Stimulated activated CD4-positive, alpha-beta T cell treated with anti-CD3 and anti-CD28 coated beads, Interleukin-1b, Interleukin-23, amount 100 ng/mL, for 1 hour (primary cell): ENCODE measurements at places on chromosomes 3 and 15.

DNA sequence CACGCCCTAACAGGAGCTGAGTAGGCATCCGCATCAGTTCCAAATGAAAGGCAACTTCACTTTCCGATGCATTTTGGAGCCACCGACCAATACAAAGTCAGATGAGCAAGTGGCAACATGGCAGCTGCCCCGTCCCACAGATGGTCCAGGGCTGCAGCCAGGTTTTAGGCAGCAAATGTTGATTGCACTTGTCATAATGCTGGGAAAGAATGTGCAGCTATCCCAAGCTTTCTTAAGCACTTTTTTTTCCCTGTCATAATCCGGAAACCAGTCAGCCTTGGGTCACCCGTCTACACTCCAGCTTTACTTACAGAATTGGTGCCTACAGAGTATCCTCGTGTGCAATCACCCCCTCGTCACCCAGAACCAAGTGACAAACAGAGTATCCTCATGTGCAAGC, 147.7 kb downstream of the CHSY1 start:
- no peak for DNase-seq

GRCh38 chr3:98612996-98613517, 19.6 kb upstream of the CPOX start:
- DNase-seq, result no peak

- DNase-seq, result no peak
These were observed 216.3 kb upstream of the MLF1 start for GRCh38 chr3:158354713-158355112.

- DNase-seq, result no peak
These were observed 223.6 kb upstream of the CTNNB1 start for GRCh38 chr3:40975711-40976121.

DNA sequence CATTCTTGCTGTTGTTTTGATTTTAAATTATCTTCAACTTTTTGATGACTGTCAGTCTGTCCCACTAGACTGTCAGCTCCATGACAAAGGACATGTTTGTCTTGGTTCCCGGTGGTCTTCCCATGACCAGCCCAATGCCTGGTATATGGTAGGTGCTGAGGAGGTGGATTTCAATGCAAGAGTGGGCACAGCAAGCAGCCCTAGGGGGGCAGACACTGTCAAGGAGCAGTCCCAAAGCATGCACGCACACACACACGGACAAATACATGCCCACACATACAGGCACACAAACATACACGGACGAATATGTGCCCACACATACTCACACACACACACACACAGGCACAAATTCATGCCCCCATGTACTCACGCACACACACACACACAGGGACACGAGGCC, 12.0 kb downstream of the KLF15 start:
- no peak for DNase-seq

GRCh38 chr3:169448501-169448900, 215.0 kb downstream of the MECOM start:
- no peak for DNase-seq

GRCh38 chr3:66279168-66279567, 58.4 kb downstream of the SLC25A26 start:
- no peak for DNase-seq

- DNase-seq, result no peak
These were observed 53.4 kb upstream of the CCDC50 start for GRCh38 chr3:191275751-191276150.

DNA sequence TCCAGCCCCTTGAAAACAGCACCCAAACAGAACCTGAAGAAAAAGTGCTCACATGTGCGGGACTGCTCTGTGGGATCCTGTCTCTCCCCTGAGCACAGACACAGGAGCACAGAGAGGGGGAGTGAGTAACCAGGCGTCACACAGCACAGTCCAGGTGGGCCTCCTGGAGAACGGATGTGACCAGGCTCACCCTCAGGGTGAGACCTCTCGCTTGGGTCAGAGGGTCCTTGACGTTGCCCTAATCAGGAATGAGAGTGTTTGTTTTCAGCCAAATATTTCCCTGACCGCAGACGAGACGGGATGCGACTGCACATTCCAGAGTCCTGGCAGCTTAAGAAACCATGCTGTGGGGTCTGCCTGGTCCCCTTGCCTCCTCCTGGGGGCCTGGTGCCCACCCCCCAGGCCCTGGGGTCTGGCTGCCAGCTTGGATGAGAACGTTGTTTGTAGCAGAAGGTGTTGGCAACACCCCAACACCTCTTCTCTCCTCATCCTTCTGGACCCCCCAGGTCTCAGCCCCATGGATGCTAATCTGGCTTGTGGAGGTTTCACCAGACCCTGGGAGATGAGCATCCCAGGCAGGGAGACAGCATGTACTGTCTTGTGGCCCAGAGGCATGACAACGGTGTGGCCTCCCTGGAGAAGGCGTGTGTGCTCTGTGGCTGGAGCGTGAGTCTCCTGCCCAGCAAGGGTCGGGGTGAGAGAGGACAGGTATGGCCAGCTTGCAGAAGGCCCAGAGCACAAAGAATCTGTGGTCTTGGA, 42.1 kb upstream of the SLC6A6 start:
- DNase-seq, result no peak

- DNase-seq, result no peak
These were observed 36.6 kb upstream of the POMGNT2 start for GRCh38 chr3:43142472-43142871.

DNA sequence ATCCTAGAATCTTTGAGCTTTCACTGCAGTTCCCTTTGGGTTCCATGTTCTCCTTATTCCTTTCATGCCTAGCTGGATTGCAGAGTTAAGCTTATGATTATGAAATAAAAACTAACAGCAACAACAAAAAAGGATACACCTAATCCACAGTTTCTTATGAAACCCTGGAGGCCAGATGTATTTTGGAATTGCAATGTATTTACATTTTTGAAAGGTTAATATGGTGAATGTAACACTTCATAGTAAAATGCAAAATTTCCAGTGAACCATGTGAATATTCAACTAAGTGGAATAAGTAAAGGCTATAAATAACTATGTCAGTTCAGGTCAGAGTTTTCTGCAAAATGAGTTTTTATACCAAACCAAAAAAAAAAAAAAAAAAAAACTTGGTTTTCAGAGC, 65.8 kb upstream of the FLNB start:
- no peak for DNase-seq

GRCh38 chr3:25744470-25744869, 38.8 kb downstream of the NGLY1 start:
- no peak for DNase-seq

GRCh38 chr3:13041113-13041776, 32.0 kb downstream of the IQSEC1 start:
- DNase-seq, result no peak
